ENCODE measurements at places on chromosomes 16 and 17.

- DNase-seq, result no peak
These were observed 149.6 kb downstream of the ZFHX3 start for GRCh38 chr16:72898216-72898825.

GRCh38 chr17:40472733-40473452 lies 28.5 kb downstream of the TNS4 start:
- no peak for DNase-seq

- no peak for DNase-seq
These were observed 441.6 kb upstream of the SALL1 start for GRCh38 chr16:51592535-51593300.

GRCh38 chr16:89870440-89870839 lies 3.0 kb upstream of the TCF25 start:
- no peak for DNase-seq

- no peak for DNase-seq
These were observed 22.5 kb upstream of the CHMP6 start for GRCh38 chr17:80969030-80969673.

GRCh38 chr16:75319513-75320411 lies 68.3 kb upstream of the BCAR1 start:
- DNase-seq, result no peak

GRCh38 chr16:75227361-75228142 lies 8.8 kb downstream of the CTRB1 start:
- no peak for DNase-seq

DNA sequence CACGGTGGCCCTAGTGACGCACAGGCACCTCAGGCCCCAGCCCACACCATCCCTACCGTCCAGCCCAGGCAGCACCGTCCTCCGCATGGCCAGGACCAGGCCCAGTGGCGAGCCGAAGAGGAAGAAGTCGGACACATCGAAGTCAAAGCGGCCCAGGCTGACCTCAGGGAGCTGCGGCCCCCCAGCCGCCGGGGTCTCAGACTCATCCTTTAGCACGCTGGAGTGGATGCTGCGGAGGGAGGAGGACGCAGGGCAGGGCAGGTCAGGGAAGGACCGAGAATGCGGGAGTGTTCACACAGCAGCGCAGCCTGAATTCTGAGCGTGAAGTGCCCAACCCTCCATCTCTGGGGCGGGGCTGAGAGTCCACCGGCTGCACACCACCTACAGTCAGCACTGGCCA lies 30.1 kb downstream of the PIMREG start:
- DNase-seq, result no peak

DNA sequence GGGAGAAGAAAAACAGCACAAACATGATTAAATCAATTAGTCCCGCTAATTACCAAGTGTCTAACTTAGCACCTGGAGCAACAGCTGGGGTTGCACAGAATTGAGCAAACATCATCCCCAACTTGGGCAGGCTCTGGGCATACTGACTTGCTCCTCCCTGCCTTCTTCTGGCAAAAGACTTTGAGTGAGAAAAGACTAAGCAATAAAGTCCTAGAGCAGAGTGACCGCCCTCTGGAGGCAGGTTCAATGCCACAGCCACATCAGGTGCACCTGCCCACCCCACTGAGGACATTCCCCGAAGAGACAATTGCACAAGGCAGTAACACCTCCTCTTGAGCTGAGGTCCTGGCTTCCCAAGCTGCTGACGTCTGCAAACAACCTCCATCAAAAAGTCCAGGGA lies 358.3 kb downstream of the SOX9 start:
- no peak for DNase-seq

DNA sequence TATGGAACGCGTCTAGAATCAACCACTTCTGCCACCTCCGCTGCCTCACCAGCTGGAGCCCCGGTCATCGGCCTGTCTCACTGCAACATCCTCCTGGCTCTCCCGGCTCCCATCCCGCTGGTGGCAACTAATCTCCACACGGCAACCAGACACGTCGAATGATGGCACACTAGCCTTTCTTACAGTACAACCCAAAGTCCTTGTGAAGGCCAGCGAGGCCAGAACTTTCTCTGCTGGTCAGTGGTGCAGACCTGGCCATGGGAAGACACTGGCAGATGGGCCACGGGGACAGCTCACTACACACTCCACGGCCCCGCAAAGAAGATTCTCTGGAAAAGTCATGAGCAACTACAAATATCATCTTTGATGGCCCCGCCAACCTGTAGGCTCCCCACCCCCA lies 117.6 kb downstream of the RMI2 start:
- no peak for DNase-seq

DNA sequence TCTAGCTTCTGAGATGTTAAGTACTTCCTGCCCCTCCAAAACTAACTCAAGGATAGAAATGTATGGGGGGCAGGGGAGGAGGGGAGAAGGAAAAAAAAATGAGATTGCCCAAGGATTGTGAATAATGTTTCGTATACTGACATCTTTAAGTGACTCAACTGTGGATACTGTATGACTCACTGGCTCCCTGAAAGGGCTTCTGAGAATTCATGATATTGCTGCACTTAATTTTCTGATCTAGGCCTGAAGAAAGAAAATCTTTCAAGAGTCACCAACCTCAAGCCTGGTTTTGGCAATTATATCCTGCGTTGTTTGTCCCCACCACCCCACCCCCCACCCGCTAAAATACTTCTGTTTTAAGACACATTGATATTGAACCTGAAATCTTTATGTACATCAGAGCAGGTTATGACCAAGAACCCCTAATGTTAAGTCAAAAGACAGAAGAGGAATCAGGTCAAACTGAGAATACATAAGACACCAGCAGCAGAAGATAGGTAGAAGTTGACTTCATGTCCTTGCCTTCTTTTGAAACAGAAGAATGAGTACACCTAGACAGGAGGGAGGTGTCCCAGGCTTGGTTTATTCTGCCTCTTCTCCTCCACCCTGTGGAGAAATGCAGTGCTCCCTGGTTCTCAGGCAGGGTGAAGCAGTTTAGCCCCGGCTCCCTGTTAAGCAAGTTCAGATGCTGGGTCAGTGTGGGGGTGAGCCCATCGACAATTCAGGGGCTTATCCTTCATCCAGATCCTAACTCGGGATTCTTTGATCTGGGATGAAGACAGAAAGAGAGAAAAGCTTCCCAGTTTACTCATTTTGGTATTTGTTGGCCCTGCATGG lies 3.3 kb upstream of the FBXL20 start:
- DNase-seq, result no peak
